ENCODE measurements at places on chromosomes 16 and 17.

DNA sequence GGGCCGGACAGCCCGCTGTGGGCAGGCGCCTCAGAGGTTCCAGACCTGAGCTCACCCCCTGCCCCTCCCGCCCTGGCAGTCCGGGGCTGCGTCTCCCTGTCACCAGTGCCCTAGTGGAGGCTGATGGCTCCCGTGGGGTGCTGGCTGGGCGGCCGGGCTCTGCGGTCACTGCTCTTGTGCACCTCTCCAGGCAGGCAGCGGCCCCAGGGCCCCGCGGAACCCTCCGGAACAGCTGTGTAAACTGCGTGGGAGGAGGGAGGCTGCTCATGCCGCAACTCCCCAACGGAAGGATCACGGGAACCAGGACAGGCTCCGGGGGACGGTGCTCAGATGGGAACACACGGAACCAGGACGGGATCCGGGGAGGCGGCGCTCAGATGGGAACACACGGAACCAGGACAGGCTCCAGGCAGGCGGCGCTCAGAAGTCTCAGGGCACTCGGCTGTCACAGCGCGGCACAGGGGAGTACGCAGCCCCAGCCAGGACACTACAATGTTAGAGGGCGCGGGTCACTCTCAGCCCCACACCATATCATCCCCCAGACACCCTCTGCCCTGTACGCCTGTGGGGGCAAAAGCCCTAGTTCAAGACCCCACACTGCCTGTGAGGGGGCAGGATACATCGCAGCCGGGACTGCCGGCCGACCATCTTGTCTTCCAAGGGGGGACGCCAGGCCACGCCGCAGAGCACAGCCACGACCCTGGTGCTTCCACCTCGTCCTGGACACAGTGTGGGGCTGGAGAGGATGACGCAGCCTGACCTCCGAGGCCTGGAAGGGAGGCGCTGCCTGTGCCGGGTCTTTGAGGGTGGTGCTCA, 74.0 kb upstream of the GNG13 start:
- no peak for DNase-seq

DNA sequence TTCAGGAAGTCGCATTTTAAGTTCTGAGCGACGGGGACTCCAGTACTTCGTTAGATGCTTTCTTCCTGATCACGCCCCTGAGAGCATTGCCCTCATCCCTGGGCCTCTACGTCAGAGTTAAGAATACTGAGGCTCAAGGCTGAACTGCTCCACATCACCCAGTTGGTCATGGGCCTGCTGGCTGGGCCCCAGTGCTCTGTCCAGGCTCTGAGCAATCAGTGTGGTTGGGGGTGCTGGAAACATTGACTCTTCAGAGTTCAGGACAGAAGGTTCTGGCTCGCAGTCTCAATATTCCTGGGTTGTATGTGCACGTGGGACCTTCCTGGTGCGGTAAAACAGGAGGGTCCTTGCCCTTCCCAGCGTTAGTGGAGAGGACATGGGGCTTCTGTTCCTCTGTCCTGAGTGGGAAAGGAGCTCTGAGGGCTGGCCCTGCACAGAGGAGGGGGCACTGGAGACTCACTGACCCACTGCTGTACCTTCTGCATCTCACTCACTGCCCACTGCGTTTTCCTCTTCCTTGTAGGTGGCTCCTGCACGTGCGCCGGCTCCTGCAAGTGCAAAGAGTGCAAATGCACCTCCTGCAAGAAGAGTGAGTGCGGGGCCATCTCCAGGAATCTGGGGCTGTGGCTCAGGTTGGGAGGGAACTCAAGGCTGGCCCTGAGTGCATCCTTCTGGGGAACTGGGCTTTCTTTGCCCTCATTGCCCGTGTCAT, 518 bp downstream of the MT1E start:
- DNase-seq, result no peak

DNA sequence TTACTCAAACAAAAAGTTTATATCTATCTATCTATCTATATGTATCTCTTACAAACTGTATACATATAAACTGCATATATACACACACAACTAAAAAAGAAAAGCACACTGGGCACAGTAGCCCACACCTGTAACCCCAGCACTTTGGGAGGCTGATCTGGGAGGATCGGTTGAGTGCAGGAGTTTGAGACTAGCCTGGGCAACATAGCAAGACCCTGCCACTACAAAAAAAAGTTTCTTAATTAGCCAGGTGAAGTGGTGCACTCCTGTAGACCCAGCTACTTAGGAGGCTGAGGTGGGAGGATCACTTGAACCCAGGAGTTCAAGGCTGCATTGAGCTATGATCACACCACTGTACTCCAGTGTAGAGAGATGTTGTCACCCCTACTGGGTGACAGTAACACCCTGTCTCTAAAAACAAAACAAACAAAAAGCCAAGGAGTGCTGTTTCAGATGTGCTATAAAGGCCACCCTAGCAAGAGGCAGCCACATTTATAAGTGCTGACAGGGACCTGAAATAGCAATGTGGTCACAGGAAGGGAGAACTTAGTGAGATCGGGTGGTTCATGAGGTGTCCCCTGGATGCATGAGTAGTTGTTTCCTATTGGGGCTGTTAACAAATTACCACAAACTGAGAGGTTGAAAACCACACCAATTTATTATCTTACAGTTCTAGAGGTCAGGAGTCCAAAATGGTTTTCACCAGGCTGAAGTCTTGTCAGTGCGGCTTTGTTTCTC, 4.8 kb downstream of the CD2BP2 start:
- DNase-seq, result no peak

DNA sequence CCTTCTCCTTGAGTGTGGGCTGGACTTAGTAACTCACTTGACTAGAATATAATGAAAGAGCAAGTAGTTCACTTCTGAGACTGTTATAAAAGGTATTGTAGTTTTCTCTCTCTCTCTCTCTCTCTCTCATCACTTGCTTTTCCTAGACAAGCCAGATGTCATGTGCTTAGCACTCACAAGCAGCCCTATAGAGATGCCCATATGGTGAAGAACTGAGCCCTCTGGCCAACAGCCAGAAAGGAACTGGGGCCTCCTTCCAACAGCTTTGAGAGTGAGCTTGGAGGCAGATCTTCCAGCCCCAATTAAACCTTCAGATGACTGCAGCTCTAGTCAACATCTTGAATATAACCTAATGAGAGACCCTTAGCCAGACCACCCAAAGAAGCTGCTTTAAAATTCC, 440.5 kb downstream of the GRIN2A start:
- no peak for DNase-seq

- no peak for DNase-seq
These were observed 5.6 kb upstream of the XPO6 start for GRCh38 chr16:28217326-28217725.

DNA sequence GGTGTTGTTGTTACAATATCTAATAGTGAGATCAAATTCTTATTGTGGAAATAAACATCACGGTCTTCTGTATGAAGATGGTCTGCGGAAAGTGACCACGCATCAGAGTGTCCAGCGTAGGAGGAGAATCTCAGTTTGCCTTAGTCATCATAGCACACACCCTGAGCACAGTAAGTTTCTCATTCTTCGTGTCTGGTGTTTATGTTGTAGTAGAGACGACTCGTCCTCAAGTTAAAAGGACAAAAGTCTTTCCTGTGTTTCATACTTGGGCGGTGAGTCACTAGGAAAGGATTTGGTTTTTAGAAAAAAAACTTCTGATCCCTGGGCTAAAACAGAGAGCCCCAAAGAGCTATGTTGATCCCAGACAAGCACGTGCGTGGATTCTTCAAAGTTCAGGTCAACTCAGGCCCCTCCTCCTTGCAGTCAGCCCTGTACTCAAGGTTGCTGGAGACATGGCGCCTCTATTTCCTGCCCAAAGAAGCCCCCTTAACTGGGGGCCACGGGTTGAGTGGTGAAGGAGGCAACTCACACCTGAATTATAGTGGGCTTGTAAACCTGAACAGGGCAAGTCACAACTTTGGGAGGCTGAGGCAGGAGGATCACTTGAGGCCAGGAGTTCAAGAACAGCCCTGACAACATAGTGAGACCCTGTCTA, 170.4 kb downstream of the ZFHX3 start:
- no peak for DNase-seq

DNA sequence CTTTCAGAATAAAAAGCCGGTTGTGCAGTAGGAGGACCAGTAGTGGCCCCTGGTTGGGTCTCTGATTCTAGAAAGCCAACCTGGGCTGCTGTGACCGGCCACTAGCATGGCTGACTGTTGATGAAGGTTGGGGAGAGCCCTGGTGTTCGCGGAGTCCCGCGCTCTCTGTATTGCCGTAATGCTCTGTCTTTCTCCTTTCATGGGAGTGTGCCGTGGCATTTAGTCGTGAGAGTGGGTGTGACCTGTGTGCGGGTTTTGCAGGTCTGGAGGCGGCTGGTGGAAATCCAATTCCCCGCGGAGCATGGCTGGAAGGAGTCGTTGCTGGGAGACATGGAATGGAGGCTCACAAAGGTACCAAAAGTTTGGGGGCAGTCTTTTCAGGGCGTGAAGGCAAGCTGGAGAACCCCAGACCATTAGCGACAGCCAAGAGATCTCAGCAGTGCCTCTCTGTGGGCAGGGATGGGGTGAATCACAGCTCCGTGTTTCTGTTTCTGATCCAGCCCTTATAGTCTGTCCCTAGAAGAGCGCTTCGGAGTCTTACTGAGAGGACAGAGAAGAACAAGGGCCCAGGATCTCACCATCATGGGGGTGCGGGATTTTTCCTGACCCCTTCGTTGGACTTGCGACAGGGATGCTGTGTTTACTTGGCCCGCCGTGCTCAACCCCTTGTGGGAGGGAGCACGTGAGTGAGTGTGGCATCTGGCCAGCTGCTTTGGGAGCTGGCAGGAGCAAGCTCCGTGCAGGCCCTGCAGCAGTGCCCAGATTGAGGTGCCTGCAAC, 56.5 kb downstream of the RNF213 start:
- DNase-seq, result no peak

GRCh38 chr16:17408296-17408695, 62.5 kb downstream of the XYLT1 start:
- no peak for DNase-seq

- DNase-seq, result no peak
These were observed 1.1 kb downstream of the PARN start for GRCh38 chr16:14628806-14629611.

GRCh38 chr17:57744195-57745170, 616 bp downstream of the CCDC182 start:
- DNase-seq, result no peak

DNA sequence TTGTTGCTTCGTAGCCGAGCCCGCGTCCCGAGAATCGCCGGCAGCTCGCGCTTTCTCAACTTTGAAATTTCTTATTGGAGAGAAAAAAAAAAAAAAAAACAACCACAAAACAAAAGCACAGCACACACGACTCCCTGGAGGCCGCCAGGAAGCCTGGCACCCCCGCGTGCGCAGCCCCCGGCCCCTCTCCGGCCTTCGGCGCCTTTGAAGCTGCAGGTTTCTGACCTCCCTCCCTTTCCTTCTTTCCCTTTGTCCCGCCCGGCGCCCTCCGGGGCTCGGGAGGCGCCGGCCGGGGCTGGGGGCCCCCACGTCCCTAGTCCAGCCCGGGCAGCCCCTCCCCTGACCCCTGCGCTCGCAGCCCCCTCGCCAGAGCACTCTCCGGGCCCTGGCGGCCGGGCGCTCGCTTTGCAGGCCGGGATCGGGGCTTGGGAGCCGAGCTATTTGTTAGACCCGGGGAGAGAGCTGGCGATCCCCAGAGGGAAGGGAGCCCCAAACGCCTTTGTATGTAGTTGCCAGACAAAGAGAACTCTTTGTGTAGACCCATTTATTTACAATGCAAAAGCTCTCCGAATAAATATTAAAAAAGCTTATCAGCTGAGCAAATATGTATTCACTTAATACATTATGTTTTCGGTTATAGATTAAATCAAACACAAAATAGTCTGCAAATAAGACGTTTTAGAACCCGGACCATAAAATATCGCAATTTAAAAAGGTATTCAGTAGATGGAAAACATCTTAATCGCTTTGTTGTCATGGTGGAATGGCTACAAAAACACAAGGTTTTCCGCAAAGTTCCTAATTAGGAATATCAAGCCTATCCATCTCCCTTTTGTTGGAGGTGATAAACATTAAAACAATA, 2.3 kb downstream of the BAHCC1 start:
- DNase-seq, result no peak

- DNase-seq, result no peak
These were observed 36.9 kb downstream of the ERN1 start for GRCh38 chr17:64092952-64093451.

- DNase-seq, result no peak
These were observed 14.5 kb upstream of the TNRC6C start for GRCh38 chr17:77943971-77944370.

GRCh38 chr17:57549468-57549867, 195.6 kb downstream of the CCDC182 start:
- no peak for DNase-seq

- no peak for DNase-seq
These were observed 93.2 kb downstream of the LITAF start for GRCh38 chr16:11493531-11493929.

DNA sequence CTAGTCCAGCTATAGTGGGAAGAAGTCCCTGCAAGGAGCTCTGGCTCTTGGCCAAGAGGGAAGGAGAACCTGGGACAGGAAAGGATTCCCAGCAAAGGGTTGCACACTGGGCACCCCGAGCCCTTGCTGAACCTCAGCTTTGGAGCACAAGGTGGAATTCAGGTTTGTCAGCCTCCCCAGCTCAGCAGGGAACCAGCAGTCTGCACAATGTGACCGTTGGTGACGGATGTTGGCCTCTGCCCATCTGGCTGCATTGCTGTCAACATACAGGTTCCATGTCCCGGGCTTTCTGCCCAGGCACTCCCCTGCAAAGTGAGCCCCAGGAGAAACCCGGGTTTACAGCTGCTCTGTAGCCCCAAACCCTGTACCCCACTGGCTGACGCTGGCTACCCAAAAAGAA, 6.7 kb downstream of the RPRML start:
- no peak for DNase-seq

DNA sequence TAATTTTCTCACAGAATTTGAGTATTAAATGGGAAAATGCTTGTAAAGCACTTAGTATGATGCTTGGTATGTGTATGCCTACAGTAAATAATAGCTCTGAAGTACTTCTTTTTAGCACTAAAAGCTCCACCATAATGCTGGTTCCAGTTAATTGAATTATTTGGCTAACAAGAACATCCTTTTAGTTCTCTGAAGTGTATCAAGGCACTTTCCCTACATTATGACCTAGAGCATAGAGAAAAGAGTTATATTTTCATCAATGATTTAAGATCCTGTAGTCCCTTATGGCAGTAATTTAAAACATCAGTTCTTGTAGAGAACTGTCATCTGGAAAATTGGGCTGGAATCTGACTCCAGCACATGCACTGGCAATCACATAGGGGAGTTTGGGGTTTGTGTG, 21.9 kb upstream of the PHAF1 start:
- no peak for DNase-seq

All from stimulated activated CD4-positive, alpha-beta T cell treated with anti-CD3 and anti-CD28 coated beads, Interleukin-1b, Interleukin-23, amount 100 ng/mL, for 24 hours (primary cell).